ENCODE measurements at places on chromosomes 4 and X.

GRCh38 chrX:13128104-13128503 lies 83.7 kb upstream of the FAM9C start:
- DNase-seq, result no peak
- peaks cover 19% of the 10 kb centered on the region for H3K4me1 ChIP-seq
- no peak overlapping the region for H3K4me3 ChIP-seq
- no peaks in the 10 kb centered on the region for H3K27me3 ChIP-seq
- peak overlapping the region; percentile 66 for H3K27ac ChIP-seq
- H3K36me3 ChIP-seq, result no peaks in the 10 kb centered on the region

GRCh38 chr4:188783606-188784160 lies 644.4 kb downstream of the TRIML1 start:
- no peaks in the 10 kb centered on the region for H3K36me3 ChIP-seq
- H3K4me1 ChIP-seq, result no peaks in the 10 kb centered on the region
- H3K27ac ChIP-seq, result no peak overlapping the region
- DNase-seq, result no peak
- no peak overlapping the region for H3K4me3 ChIP-seq

- peak overlapping the region; percentile 86 for H3K27ac ChIP-seq
- H3K4me1 ChIP-seq, result no peaks in the 10 kb centered on the region
- peaks cover 7% of the 10 kb centered on the region for H3K36me3 ChIP-seq
- no peaks in the 10 kb centered on the region for H3K27me3 ChIP-seq
Observed at GRCh38 chr4:185682236-185682635, 129.8 kb downstream of the SORBS2 start.

DNA sequence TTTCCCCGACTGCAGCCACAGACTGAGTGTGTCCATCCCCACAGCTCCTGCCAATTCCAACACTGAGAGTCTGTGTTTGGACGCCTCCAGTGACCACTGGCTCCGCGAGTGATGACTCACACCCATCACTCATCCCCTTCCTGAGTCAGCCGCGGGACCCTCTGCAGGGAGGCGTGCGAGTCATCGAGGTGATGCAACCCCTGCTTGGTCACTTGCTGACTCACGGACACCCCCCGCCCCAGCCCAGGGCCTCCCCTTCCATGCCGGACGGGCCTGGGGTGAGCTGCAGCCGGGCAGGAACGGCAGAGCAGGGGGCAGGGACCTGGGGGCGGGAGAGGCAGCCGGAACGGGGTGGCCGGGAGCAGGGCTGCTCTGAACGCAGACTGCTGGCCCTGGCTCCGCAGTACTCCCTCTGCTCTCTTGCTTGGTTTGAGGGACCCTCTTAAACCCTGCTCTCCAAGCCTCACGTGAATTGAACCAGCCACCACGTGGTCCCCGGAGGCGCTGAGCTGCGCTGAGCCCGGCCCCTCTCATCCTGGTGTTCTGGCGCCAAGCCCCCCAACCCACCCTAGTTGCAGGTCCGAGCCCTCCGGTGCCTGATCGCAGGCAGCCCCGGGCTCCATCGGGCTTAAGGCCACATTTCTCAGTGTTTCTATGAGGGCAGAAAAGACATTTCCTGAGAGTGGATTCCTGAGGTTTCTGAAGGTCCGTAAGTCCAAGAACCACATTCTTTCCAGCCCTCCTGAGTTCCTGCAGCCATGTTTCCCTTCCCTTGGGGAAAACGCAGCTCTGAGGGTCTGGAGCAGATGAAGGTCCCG lies 32.4 kb downstream of the FGFRL1 start:
- H3K4me1 ChIP-seq, result peaks cover 60% of the 10 kb centered on the region
- DNase-seq, result peak; percentile 98
- H3K27ac ChIP-seq, result peak overlapping the region; percentile 79
- peaks cover 14% of the 10 kb centered on the region for H3K27me3 ChIP-seq
- H3K36me3 ChIP-seq, result no peaks in the 10 kb centered on the region

DNA sequence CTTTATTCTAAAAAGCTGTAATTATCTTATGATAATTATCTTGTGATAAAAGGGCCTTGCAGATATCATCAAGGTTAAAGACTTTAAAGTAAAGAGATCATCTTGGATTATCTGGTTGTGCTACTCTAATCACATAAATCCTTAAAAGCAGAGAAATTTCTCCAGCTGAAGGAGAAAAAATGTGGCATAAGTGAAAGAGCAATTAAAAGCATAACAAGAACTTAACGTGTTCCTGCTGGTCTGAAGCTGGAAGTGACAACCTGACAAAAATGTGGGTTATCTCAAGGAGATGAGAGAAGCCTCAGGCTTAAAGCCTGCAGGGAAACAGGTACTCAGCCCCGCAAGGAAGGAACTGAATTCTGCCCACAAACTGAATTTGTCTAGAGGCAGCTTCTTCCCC lies 449.1 kb upstream of the NDST4 start:
- no peak overlapping the region for H3K27ac ChIP-seq
- no peaks in the 10 kb centered on the region for H3K4me1 ChIP-seq
- DNase-seq, result no peak

GRCh38 chr4:144342949-144343760 lies 202.6 kb upstream of the GYPA start:
- no peak for DNase-seq
- H3K36me3 ChIP-seq, result no peaks in the 10 kb centered on the region
- no peak overlapping the region for H3K4me3 ChIP-seq
- H3K27me3 ChIP-seq, result no peaks in the 10 kb centered on the region
- no peak overlapping the region for H3K27ac ChIP-seq
- no peaks in the 10 kb centered on the region for H3K4me1 ChIP-seq

All from tibial artery (tissue), 4 donors.